ENCODE measurements at places on chromosomes 5 and 9.
A peak's percentile ranks its signal among the peaks of the same experiment; 100 is the strongest.

DNA sequence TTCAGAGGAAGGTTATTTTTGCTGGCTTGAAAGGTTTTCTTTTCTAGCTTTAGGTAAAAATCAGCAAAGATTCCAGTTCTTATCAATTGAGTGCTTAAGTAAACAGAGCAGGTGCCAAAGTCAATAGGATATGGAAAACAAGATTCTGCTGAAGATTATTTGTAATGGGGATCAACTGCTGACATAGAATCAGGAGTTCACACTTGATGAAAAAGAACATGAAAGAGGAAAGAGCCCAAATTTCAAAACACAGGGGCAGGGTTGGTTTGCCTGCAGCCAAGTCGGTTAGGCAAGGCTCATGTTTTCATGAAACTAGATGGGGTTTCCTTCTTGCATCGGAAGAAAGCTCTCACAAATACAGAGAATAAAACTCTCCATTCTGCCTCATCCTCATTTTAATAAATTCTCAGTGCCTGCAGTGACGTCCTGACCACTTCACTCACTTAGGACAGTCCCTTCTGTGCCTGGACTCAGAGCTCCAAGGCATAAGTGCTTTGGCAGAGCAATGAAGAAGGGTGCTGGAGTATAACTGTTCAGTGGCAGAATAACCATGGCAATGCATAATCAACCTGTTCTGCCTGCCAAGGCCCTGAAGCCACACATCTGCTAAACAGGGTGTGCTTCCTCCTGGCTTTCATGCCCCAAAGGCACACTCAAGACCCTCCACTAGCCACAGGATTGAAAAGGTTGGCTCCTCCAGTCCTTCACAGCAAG lies 179.6 kb downstream of the GNAQ start:
- DNase-seq = no peak

- no peak for DNase-seq
Measured at GRCh38 chr5:148091991-148092964, 28.5 kb downstream of the SPINK5 start.

GRCh38 chr9:130768265-130768664 lies 66.8 kb upstream of the ABL1 start:
- DNase-seq = no peak

- no peak for DNase-seq
Measured at GRCh38 chr5:52452098-52452497, 335.6 kb upstream of the ITGA1 start.

DNA sequence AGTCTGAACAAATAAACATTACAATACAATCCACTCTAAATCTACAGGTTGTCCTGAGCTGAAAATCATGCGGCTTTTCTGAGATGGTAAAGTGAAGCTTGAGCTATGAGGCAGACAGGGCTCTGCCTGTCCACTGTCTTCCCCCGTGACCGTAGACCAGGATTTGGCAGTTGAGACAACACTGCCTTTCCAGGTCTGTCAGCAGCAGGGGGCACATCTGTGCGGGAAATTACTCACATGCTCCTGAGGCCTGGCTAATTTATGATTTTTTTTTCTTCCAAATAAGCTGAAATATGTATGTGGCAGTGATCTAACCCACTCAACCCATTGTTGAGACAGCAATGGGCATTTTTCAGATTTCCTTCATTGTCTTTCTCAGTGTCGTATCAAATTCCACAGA lies 307.9 kb downstream of the FBXL7 start:
- DNase-seq = no peak

DNA sequence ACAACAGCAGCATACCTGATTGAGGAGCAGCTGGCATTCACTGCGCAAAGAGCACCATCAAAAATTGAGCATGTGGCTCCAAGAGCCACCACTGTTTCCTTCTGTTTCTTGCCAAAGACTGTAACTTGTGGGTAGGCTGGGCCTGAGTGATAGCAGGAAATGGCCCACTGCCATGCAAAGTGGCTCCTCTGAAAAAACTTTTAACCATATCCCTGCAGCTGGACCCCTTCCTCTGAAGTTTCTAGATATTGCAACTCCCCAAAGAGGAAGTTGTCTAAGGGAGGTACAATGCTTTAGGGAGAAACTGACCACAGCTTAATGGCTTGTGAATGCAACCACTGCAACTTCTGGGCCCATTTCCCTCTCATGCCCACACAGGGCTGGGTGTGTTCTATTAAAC lies 355.4 kb upstream of the PDE4D start:
- no peak for DNase-seq

DNA sequence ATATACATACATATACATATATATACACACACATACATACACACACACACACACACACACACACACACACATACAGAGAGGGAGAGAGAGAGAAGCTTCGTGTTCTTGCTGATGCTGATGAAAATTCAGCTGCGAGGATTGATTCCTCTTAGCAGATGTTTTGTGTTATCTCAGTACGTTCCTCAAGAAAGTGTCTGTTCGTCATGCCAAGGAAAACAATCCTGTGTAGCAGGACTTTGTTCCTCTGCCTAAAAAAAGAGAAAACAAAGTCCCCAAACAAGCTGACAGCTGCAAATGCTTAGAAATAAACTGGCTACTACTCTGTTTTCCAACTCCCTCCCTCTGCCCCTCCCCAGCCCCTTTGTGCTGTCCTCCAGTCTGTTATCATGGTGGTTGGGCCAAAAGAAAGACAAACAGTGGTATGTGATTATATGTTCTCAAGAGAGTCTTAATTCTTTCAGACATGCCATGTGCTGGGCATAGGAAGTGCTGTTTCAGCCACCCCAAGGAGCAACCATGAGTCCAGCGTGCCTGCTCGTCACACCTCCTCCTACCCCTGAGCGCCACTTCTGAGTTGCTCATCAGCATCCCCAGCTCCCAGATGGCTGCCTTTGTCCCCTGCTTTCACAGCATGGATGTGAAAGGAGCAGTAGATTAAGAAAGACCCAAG lies 71.5 kb upstream of the EQTN start:
- DNase-seq = peak; percentile 92

GRCh38 chr9:118650417-118650816 lies 718.8 kb downstream of the BRINP1 start:
- no peak for DNase-seq

DNA sequence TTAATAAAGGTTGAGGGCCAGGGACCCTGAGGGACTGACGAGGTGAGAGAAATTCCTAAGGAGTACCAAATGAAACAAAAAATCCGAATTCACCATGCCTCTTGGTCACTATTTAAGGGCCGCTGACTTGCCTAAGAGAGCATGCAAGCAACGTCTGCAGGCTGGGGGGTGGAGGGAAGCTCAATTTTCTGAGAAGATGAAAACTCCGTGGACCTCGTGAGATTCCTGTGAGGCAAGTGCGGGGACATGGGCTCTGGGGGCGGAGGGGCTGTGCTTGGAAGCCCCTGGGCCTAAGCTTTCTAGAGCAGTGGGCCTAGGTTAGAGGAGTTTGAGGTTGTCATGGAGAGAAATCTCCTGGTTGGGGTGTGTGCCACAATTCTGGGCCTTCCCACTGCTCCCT lies 27.5 kb downstream of the NTRK2 start:
- no peak for DNase-seq

DNA sequence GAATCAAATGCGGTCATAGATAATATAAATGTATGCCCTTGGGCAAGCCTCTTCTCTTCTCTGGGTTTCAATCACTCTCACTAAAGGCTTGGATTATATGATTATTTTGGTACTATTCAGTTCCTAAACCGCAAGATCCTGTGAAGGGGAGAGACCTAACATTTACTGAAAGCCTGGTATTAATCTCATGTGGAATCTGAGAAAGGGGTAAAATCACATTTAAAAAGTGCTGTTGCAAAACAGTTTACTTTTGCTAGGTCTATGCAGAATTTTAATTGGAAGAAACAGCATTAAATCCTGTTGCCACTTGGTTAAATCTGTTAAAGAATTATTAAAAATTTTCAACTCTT lies 50.7 kb downstream of the SLC44A1 start:
- no peak for DNase-seq

DNA sequence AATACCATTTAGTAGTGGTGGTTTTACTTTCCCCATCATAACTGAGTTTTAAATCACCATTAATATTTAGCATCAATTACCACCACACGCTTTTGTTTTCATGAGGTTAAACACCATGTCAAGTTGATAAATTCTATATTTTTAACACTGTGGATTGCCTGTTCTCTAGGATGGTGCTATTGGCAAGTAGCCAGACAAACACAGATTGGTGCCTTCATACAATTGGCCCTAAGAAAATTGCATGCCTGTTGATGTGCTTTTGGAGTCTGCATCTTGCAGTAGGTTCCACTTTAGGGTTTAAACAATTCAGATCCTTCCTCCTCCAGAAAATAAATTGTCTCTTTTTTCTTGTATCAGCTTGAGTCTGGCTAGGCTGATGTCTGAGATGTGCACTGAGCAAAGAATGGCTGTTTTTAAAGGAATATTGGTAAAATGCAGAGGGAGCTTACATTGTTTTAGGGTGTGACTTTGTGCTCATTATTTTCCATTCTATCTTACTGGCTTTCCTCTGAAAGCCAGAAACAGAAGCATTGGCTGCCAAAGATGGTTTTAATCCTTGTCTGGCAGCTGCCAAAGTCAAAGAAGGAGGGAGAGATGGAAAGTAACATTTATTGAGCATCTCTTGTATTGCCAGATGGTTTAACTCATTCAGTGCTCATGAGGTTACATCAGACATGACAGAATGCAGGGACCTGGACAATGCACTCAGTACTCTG lies 19.6 kb upstream of the MAN2A1 start:
- DNase-seq = no peak

GRCh38 chr5:103667068-103667467 lies 104.5 kb upstream of the NUDT12 start:
- no peak for DNase-seq

DNA sequence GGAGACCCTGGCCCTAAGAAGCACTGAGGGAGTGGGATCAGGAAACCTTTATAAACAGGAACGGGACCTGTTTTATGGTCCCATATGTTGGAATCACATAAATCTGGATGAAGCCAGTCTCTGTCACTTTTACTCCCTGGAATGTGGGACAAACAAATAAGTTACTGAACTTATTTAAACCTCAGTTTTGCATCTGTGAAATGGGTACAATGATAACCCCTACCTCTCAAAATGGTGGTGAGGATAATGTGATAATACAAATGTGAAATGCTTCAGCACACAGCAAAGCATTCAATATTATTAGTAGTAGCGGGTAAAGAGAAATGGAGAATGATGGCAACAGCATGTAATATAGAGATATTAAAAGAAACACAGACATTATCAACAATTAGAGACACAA lies 298.9 kb downstream of the ZSWIM6 start:
- DNase-seq = no peak

DNA sequence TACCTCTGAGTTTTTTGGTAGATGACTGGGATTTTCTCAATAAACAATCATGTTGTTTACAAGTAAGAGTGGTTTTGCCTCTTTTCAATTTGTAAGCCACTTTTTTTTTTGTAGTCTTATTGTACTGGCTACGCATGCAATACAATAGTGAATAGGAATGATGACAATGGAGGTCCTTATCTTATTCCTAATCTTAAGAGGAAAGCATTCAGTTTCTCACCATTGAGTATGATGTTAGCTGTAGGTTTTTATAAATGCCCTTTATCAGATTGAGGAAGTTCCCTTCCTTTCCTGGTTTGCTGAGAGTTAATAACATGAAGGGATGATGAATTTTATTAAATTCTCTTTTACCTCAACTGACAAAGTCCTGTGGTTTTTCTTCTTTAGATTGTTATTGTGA lies 155.2 kb downstream of the ADAMTSL1 start:
- DNase-seq = no peak

DNA sequence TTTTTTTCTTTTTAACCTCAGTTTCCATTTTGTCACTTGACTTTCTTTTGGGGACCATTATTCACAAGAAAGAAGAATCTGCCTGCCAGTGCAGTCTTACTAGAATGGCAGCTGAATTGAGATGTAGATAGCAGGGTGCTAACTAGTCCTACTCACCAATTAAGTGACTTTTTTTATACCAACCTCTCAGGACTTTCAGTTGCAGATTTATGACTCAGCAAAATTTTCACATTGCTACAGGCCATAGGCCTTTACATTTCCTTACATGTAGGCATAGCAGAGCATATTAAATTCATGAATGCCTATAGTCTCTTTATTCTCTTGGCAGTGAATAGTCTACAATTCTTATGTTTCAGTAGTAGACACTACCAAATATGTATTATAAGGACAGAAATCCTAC lies 54.0 kb upstream of the FKTN start:
- DNase-seq = no peak

- DNase-seq = no peak
Measured at GRCh38 chr5:158716668-158717067, 383.0 kb downstream of the EBF1 start.

GRCh38 chr9:78775211-78775610 lies 478.3 kb downstream of the PSAT1 start:
- no peak for DNase-seq

DNA sequence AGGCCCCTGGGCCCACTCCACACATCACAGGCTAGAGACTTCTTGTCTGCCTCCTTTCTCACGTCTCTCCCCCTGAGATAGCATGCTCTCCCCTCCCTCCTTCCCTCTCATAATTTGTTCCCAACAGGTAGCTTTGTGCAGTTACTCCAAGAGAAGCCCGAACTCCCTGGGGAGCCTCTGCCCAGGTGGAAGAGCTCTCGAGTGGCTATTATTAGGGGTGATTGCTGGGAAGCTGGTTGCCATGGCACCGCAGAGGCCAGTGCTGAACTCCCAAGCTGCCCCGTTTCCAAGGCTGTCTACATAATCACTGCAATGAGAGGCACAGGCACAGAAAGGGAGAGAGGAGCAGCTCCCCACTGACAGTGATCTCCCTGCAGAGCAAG lies 104.7 kb upstream of the GPR151 start:
- no peak for DNase-seq

DNA sequence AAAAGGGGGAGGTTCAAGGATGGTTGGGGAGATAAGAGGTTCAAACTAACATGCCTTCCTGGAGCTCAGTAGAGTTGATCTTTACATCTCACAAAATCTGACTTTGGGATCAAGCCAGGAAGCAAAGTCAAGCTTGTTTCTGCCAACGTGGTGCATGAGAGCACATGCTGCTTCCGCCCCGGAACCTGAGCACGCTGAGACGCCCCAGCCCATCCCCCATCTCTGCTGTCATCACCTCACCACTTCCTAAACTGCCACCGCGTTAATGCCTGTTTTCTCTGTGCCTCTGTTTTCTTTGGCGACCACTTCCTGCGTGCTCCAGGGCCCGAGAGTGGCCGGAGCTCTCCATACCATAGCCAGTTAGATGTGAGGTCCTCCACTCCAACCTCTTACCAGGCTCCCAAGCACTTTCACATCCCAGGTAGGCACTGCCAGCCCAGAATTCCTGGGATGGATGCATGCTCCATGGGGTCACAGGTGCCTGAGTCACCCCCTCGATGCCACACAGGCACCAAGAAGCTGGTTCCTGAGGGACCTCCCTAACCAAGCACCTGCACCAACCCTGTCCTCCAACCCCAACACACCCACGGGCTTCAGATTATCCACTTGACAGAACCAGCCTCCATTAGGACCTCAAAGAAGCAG lies 31.2 kb upstream of the AFAP1L1 start:
- no peak for DNase-seq

GRCh38 chr5:152269533-152269932 lies 135.5 kb downstream of the NMUR2 start:
- DNase-seq = no peak

All from skin of body (tissue), 3 donors.